ENCODE measurements at places on chromosomes 3 and 15.

DNA sequence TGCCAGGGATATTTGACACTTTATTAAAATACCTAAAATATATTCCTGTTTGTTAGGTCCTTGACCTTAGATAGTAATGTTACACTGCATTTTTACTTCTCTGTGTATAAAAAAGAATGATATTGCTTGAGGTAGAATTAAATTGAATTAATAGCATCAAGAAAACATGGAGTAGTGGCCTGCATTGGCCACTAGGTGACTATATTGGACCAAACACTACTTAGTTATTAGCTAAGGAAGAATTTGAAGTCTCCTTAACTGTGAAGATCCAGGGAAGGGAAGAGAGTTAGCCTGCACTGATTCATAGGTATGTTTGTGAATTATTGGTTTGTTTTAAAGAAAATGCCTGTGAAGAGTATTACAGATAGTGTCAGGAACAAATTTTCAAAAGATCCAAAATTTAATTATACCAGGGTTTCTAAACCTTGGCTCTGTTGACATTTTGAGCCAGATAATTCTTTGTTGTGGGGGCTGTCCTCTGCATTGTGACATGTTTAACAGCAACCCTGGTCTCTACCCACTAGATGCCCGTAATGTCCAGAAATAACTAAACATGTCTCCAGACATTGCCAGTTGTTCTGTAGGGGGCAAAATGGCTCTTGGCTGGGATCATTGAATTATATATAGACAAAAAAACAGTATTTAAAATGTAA lies 103.6 kb upstream of the THSD4 start:
- DNase-seq: no peak

- no peak for DNase-seq
Observed at GRCh38 chr15:52010633-52011595, 8.1 kb upstream of the MAPK6 start.

DNA sequence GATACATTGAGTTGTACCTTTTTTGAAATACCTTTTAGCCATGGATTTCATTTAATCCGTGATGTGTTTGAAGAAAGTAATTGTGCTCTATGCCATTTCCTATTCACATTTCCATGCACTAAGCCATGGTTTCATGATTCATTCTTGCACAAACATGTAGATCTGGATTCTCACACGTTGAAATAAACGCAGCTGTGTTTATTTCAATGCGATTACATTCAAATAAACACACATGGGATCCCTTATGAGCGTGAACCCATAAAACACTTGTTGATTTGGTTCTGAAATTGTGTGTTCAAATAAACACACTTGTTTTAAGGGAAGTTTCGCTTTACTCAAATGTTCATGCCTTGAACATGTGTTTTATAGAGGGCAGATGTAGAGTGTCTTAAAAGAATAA lies 39.2 kb downstream of the BBX start:
- no peak for DNase-seq

DNA sequence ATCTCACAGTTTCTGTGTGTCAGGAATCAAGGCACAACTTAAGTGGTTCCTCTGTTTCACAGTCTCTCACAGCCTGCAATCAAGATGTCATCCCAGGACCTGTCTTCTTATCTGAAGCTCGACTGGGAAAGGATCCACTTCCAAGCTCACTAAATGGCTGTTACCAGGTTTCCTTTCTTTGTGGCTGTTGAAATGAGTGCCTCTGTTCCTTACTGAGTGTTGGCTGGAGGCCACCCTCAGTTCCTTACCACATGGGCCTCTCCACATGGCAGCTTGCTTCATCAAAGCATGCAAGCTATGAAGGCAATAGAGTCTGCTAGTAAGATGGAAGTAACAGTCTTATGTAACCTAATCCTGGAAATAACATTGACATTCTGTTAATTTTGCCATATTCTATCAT lies 174.0 kb downstream of the ERC2 start:
- no peak for DNase-seq

- DNase-seq: no peak
Observed at GRCh38 chr3:17398959-17399551, 343.4 kb downstream of the TBC1D5 start.

- DNase-seq: no peak
Observed at GRCh38 chr3:51176923-51177322, 208.2 kb upstream of the MANF start.

DNA sequence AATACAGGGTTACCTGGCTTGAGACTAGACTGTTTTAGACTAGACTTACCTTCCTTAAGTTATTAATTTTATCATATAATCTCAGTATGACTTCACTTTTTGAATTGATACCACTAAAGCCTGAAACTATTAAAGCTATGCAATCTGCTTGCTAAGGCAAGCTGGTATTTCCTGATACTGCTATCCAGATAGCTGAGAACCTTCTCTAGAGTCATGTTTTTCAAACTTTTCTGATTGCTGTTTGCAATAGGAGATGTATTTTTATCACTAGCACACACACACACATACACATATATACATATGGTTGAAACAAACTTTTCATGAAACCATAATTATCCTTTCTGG lies 9.3 kb upstream of the MAGI1 start:
- no peak for DNase-seq

DNA sequence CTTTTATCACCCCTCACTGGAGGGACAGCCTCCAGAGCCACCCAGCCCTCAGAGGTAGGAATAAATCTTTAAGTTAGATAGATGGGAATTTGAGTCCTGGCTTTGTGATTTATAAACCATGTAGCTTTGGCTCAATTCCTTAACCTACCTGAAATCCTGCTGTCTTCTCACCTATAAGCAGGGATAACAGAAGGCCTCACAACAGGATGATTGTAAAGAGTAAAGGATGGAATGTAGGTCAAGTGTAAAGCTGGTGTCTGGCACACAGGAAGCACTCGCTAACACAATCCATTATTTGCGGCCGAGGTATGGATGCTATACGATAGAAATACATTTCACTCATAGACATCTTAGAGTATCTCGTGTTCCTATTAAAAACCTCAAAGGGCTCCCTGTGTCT lies 162.9 kb upstream of the LRTM1 start:
- no peak for DNase-seq

GRCh38 chr15:64138331-64138941 lies 13.1 kb upstream of the SNX22 start:
- DNase-seq: no peak

DNA sequence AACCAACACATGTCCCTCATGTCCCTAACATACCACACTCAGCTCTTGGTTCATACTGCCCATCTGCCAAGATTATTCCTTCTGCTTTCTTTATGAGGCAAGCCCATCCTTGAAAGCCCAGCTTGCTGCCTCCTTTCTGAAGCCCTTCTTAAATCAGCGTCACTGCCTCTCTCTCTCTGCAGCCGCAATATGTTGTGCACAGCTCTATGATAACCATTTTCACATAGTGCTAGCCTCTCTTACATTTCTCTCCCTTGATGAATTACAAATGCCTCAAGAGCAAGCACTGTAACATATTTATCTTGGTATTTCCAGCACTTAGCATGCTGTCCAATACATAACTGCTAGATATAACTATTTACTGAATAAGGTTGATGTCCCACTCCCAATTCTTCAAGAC lies 86.5 kb downstream of the TNIK start:
- DNase-seq: no peak

- DNase-seq: peak; percentile 82
Observed at GRCh38 chr15:74958320-74958907, 1.8 kb upstream of the RPP25 start.

GRCh38 chr3:110583373-110583935 lies 488.2 kb upstream of the NECTIN3 start:
- no peak for DNase-seq

GRCh38 chr3:97829198-97829597 lies 7.4 kb downstream of the CRYBG3 start:
- no peak for DNase-seq

DNA sequence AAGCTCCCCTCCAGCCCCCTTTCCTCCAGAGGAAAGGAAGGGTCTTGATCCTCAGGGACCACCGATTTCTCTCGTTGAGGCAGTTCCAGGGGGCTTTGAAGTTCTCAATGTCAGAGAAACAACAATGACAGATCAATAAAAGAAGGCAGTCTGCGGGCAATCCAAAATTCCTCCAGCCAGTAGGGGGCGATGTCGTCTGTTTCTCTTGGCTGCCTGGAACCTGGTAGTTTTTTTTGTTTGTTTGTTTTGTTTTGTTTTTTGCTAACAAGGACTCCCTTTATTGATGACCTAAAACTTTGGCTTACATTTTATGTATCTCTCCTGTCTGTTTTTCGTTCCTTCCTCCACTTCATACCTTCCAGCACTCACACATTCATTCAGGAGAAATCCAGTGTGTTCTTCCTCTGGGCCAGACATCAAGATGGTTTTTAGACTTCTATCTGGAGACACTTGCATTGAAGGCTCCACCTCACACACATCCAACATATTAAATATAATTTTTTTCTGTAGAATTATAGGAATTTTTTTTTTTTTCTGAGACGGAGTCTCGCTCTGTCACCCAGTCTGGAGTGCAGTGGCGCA lies 276.6 kb downstream of the RPLP1 start:
- no peak for DNase-seq

GRCh38 chr15:56754772-56755370 lies 21.6 kb upstream of the ZNF280D start:
- DNase-seq: no peak

DNA sequence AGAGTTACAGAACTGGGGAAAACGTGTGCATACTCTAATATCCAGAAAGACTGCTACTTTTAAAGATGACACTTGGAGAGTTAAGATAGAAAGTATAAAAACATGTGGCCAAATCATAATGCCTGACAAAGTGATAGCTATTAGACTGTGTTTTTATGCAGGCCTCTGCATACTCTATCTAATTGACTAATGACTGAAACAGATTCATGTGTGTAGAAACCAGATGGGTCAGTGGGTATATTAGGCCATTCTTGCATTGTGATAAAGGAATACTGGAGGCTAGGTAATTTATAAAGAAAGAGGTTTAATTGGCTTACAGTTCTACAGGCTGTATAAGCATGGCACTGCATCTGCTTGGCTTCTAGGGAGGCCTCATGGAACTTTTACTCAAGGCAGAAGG lies 71.5 kb downstream of the PPM1L start:
- DNase-seq: no peak

GRCh38 chr3:108292905-108293328 lies 3.4 kb upstream of the HHLA2 start:
- no peak for DNase-seq

DNA sequence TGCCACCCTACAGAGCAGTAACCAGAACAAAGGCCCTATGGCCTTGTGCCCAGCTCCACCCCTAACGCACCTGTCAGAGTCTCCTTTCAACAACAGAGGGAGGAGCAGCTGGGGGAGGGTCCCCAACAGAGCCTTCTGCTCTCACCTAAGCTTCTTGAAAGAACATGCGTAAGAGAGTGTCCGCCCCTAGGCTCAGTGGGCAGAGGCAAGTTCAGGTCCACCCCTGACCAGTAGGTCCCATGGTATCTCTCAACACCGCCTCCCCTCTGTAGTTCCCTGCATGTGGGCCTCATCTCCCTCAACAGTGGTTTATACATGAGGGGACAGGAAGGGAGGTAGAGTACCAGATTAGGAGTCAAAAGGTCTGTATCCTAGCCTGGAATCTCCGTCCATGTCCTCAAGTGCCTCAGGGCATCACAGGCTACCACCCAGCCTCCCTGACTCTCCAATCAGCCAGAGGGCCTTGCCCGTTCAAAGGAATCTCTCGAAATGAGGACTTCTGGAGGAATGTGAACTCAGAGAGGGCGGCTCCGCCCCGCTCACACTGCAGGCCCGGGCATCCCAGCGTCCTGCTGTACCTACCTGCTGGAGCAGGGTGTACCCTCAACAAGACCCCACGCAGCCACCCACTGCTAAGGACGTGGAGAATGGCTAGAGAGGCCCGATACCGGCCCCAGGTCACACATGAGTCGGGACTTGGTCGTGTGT lies 680 bp downstream of the POC1A start:
- no peak for DNase-seq
